ENCODE measurements at places on chromosomes 5 and 9.

DNA sequence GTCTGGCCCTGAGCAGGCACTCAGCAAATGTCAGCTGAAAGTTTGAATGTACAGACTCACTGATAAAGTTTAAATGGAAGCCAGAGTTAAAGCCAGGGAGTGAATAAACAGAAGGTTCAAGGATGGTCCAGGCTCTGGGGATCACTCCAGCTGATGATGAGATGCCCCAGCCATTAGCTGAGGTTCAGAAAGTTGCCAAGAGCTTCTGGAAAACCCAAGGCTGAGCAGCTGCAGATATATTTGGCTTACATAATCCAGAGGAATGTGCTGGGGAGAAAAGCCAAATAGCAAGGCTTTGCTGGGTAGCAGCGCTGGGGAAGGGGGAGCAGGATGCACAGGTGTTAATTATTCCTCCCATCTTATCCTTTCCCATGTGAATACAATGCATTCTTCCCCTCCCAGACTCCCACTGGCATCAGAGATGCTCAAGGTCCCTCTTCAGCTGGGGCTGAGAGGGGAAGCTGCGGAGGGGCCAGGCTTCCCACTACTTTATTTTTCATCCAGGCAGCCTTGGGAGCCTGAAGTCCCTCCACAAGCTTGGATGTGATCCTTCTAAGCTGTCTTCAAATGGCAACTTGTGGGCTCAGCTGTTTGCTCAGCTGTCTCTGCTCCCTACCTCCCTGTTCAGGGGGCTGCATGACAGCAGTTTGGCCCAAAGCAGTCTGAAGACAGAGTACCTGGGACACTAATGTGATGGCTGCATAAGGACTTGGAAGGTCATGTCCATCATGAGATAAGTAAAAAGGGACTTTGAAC is 341.2 kb downstream of the TRIM32 start:
- no peak for DNase-seq

- no peak for DNase-seq
Measured at GRCh38 chr5:124889486-124889825, 143.0 kb upstream of the ZNF608 start.

- DNase-seq: no peak
Measured at GRCh38 chr5:7978991-7979390, 110.0 kb downstream of the MTRR start.

DNA sequence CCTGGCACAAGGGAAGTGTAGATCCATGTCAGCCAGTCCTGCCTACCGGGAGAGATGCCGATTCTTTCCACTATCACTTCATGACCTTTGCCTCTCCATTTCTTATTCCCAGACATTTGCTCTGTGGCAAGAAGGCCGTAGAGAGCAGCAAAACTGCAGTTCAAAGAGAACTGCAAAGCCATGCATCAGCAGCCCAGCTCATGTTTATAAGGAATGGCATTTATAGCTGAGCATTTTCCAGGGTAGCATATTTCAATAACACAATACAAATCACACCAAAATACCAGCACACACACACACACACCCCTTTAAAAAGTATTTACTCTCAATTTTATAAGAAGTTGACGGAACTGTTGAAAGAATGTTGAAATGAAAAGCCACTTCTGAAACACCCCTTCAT is 126.7 kb upstream of the EGFLAM start:
- DNase-seq: no peak

- DNase-seq: no peak
Measured at GRCh38 chr5:61290791-61291210, 41.3 kb upstream of the ZSWIM6 start.

- no peak for DNase-seq
Measured at GRCh38 chr5:88172847-88173758, 95.5 kb downstream of the TMEM161B start.
